ENCODE measurements at places on chromosomes 5 and 9.

DNA sequence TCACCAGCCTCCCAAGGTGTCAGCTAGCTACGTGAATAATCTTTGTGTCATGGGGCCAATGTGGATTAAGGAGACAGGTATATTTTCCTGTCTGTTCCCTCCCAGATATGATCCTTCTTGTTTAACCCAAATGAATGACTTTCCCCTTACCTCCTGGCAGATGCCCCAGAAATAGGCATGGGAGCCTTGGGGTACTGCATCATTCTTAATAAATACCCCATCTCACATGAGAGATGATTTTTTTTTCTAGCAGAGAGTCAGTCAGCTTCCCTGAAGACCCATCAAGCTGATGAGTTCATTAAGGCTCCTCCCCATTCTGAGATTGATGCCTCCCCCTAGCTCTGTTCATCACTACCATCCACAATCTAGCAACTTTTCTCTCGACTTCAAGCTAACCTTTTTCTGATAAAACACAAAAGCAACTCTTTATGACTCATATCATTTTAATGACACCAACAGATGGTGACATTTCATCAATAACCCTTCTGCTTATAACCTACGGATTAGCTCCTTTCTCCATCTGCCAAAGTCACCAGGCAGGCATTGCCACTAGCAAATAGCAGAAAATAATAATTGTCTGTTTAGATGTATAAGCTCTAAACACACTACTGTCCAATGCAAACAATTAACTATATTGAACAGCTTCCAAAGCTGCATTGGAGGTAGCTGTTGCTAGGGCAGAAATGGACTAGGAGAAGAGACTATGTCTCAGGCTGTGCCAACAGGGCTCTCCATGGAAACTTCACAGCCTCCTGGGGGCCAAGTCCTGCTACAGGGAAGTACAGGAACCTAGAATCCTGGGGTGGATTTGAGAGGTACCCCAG lies 143.7 kb downstream of the ACER2 start:
- no peak for DNase-seq

GRCh38 chr9:126372716-126373115 lies 46.1 kb downstream of the MVB12B start:
- DNase-seq, result no peak

DNA sequence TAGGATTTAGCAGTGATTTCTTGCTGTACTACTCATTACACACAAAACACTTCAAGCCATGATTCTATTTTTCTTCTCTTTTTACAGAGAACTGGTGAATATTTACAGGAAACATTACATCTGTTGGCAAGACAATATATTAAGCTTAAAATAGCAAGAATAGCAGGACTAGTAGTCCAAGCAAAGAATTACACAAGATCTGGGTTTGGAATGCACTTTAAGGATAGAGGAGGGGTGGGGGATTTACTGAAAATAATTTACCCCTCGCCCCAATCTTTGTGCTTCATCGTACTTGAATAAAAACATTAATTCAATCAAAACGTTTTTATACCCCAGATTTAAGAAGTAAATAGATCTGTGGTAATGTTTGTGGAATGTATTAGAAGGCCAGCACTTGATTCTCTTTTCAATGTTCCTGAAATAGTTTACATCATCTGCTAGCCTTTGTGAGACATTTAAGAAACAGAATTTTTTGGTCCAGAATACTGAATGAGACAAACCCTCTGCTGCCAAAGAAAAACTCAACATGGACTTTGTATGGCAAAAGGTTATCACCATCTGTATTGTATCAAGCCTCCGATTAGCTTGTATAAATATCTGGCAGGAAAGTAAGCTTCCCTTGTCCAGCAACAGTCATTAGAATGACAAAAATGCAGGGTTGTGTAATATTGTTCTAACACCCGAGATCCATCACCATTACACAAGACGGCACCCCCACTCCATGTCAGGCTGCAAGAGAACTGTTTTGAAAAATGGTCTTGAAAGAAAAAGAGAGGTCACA lies 23.8 kb downstream of the SVEP1 start:
- no peak for DNase-seq

- no peak for DNase-seq
These were observed 1134.1 kb downstream of the PTPRD start for GRCh38 chr9:9478741-9479140.

DNA sequence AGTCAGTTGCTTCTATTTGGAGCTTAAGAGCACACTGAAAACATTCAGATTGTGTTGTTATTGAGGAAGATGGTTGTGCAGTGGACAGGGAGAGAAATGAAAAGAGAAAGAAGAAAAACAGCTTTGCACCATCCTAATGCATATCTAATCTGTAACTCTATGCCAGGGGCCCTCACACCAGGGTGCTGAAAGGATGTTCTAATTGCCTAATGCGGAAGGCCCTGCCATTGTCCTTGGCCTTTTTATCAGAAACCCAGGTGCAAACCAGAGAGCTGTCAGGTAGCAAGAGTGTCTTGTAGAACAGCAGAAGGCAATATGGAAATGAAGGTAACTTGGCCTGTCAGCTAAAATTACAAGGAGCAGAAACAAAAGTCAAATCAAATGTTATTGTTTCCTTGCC lies 384.5 kb upstream of the PIK3R1 start:
- no peak for DNase-seq

GRCh38 chr5:10601246-10602030 lies 37.6 kb downstream of the ANKRD33B start:
- peak; percentile 95 for DNase-seq

DNA sequence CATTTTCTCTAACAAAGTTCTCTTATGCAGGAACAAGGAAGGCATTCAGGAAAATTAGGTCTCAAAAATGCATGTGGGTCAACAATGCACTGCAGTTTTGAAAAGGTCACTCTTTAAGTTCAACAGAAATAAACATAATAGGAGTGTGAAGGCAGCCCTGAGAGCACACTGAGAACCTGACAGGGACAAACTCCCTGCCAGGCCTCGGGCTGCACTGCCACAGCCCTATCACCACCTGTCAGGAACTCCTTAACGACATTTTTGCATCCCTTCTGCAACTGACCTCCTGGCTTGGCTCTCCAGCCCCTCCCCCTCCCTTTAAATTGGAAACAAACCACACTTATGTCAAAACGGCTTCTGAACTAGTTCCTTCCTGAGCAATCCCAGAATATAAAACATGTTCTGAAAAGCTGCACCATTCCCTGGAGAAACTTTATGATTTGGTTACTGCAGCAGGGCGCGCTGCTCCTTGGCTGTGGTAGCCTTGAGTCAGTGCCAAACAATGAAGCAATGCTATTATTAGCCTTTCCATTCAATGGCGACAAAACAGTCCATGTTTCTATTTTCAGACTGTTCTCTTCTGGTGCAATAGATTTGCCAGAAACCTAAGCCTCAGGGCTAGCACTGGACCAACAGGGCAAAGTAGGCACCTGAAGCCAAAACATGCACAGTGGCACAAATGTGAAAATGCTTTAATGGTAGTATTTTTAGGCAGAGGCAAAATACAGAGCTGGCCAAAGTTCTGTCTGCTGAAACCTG lies 160.1 kb upstream of the ZNF608 start:
- DNase-seq, result peak; percentile 68

- no peak for DNase-seq
These were observed 133.8 kb downstream of the TMEM174 start for GRCh38 chr5:73306741-73307275.

- DNase-seq, result no peak
These were observed 38.5 kb downstream of the OR2V1 start for GRCh38 chr5:181092428-181092827.

- DNase-seq, result no peak
These were observed 169.2 kb upstream of the MVB12B start for GRCh38 chr9:126157423-126157822.

DNA sequence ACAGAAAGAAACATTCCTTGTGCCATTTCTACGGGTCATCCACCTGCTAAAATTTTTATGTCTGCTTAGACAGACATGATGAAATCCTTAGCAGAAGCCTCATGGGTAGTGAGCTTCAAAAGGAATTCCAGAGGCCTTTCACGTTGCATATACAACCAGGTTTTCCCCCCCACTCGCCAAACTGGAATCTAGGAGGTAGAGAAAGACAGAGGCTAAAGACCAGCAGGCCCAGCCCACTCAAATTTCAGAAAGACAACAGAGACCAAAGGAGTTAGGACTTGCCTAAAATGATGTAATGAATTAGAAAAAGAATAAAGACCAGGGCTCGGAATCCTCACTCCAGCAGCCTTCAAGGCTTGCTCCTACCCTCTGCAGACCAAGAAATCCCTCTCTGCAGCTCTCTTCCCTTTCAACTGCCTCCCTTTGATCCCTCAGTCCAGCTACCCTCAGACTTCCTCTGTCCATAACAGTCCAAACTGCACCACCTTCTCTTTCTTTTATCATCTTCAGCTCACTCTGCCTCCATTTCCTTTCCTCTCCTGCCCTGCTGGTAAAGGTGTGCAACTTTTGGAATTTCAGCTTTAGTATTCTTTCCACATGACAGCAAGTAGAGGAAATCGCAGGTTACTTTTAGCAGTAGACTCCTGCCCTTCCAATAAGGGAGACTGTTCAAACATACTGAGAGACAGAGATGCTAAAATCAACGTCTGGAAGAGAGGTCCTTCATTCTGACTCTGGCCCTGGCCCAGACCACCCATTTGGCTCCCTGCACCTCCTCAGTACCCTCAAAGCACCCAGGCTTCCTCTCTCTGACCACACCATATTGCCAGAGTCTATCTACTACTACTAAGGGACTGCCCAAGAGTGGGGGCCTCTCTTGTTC lies 8.9 kb downstream of the B4GALT1 start:
- DNase-seq, result no peak

DNA sequence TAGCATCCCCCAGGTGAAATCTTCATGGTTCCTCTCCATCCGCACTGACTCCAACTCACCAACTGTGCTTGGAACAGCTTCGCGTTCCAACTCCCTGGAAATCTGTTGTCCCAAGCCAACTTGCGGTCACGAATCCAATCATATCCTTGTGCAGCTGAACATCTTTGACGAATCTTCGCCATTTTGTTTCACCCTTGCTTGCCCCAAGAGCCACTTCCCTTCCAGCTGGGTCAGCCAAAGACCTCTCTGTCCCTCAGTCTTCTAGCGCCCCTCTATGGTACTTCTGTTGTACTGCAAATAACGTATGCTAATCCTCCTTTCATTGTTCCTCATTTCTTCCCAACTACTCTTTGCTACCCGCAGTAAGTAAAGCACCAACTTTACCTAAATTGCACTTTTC lies 61.0 kb upstream of the TARS1 start:
- DNase-seq, result peak; percentile 20

GRCh38 chr9:22278426-22278825 lies 168.2 kb upstream of the DMRTA1 start:
- DNase-seq, result no peak

DNA sequence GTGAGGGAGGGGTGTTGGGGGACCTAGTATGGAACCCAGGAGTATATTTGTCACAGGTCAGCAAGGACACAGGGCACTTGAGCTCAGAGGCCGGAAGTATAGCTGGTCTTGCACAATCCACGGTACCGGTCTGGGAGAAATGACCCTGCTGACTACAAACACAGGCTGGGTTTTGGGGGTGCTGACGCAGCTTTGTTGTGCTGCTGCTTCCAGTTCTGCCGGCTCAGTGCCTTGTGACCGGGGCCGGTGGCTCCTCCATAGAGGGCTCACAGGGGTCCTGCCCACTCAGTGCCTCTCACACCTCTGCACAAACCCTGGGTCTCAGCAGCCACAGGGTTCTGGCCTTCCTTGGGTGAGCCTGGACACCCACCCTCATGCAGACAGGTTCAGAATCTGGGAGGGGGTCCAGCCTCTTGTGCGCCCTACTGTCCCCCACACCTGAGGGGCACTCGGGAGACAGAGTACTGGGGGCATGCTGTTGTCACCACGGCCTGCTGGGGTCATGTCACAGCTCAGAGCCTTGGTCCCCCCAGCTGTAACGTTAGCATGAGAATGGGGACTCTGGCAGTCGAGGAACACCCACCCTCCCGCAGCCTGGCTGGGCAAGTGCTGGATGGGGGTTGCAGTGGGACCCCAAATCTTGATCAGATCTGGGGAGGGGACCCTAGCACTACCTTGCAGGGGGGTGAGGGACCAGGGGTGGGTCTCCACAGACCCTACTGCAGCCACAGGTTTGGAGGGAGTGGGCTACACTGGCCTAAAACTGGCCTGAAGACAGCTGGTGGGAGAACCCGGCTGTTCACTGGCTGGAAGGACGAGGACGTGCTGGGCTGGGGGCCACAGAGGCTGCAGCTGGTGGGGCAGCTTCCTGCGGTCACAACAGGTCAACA lies 17.7 kb downstream of the NINJ1 start:
- no peak for DNase-seq

- DNase-seq, result no peak
These were observed 3.9 kb downstream of the GCNT4 start for GRCh38 chr5:75048457-75048953.

GRCh38 chr9:112326194-112326593 lies 7.2 kb downstream of the PTBP3 start:
- no peak for DNase-seq

DNA sequence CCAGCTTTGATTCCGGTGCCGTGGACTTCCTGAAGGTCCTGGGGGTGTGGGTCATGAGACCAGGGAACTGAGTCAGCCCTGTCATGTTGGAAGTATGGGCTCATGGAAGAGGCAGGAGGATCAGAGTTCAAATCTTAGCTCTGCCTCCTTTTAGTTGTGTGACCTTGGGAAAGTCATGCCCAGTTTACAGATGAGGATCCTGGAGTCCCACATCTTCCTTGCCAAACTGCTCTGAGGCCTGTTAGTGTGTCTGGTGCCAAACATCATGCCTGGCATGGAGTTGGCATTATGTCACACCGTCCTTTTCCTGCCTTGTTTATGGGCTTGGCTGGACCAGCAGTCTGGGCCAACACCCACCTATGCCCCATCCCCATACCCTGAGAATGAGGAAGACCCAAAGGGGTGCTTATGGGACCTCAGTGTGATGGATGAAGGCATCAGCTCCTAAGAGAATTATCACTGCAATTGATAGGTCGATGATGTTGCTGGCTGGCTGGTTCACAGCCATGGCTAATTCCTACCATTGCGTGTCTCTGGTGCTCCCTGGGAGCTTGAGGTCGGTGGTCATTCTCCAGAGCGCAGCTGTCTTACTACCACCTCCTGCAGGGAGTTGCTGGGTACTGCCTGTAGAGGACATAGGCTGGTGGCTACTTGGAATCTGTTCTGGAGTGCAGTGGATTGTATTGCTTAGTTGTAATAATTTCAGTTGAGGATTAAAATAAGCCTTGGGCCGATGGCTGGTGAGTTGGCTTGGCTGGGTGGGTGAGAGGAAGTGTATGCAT lies 140.5 kb upstream of the PITX1 start:
- DNase-seq, result no peak

DNA sequence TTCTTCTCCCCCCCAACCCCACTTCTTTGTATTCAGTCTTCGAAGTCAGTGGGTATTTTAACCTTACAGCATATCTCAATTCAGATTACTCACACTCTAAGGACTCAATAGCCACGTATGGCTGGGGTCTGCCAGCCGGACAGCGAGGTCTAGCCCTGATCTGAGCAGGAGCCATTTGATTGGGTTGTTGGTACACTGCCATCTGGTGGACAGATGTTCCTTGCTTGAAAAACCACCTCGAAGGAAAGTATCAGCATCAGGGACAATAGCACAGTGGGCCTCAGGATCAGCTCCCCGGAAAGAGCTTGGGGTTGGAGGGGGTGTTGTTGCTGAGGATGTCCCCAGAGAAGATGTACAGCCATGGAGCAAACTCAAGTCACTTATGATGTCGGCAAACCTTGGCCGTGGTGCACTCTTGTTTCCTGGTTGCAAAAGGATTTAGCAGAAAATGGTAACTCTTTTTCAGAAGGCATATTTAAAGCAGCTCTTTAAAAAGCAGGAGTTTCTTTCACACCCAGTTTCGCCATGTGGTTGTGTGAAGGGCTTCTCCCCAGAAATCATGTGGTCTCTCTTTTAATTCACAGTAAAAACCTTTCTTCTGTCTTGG lies 31.7 kb upstream of the KCNMB1 start:
- peak; percentile 57 for DNase-seq

Measured in SHP77 (cell line).